Activated CD8-positive, alpha-beta memory T cell treated with anti-CD3 and anti-CD28 coated beads, Interleukin-2, amount 10 ng/mL, durations not matched to agents 7 days and 5 days (primary cell): ENCODE measurements at places on chromosomes 7 and 10. TPM values are rescaled to one million over a fixed set of nuclear protein-coding genes. Genes with fewer than 3 reads are reported as not detected.

The FBXO24 gene
- total RNA-seq: 0.80 TPM

The NRBF2 gene
- total RNA-seq: 20.3 TPM

The POP7 gene
- 43.6 TPM for total RNA-seq

The PRKAR2B gene
- total RNA-seq: 1.1 TPM

The RADIL gene
- total RNA-seq: 0.12 TPM

The FGFR2 gene
- not detected for total RNA-seq

DNA sequence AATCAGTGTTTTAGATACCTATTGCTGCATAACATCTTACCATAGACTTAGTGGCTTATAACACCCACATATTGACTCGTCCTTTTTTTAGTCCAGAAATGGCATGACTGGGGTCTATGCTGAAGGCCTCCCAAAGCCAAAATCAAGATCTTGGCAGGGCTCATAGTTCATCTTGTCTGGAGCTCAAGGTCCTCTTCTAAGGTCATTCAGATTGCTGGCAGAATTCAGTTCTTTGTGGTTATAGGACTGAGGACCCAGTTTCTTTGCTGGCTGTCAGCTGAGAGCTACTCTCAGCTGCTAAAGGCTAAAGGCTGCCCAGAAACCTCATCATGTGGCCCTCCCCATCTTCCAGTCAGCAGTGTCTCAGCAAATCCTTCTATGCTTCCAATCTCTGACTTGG is 165.5 kb downstream of the FAM107B start:
- no peak overlapping the region for H3K4me3 ChIP-seq
- H3K27me3 ChIP-seq: no peaks in the 10 kb centered on the region
- no peak overlapping the region for H3K27ac ChIP-seq
- peaks cover 10% of the 10 kb centered on the region for H3K36me3 ChIP-seq
- H3K4me1 ChIP-seq: peaks cover 30% of the 10 kb centered on the region

DNA sequence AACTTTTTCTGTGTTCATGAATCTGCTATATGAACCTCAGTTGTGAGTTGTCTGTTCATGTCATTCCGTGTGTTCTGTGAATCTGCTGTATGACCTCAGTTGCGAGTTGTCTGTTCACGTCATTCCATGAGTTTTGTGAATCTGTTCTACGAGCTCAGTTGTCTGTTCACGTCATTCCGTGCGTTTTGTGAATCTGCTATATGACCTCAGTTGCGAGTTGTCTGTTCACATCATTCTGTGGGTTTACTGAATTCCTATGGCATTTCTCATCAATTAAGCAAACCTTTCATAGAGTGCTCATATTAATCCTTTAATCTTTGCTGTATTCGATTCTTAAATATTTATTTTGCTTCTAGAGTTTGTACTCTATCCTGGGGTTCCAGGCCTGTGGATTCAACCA is 150.6 kb downstream of the DIP2C start:
- no peaks in the 10 kb centered on the region for H3K4me1 ChIP-seq
- H3K36me3 ChIP-seq: no peaks in the 10 kb centered on the region
- peaks cover 30% of the 10 kb centered on the region for H3K27me3 ChIP-seq
- no peak overlapping the region for H3K4me3 ChIP-seq
- no peak overlapping the region for H3K27ac ChIP-seq

- H3K27ac ChIP-seq: no peak overlapping the region
- no peak for DNase-seq
- peaks cover 4% of the 10 kb centered on the region for H3K4me1 ChIP-seq
Measured at GRCh38 chr7:148400101-148400500, 190.5 kb upstream of the C7orf33 start.

GRCh38 chr7:117065571-117066150 is 112.4 kb downstream of the ST7 start:
- H3K4me3 ChIP-seq: no peak overlapping the region
- H3K36me3 ChIP-seq: no peaks in the 10 kb centered on the region
- no peak for DNase-seq
- H3K4me1 ChIP-seq: peaks cover 4% of the 10 kb centered on the region
- no peaks in the 10 kb centered on the region for H3K27me3 ChIP-seq
- H3K27ac ChIP-seq: no peak overlapping the region

DNA sequence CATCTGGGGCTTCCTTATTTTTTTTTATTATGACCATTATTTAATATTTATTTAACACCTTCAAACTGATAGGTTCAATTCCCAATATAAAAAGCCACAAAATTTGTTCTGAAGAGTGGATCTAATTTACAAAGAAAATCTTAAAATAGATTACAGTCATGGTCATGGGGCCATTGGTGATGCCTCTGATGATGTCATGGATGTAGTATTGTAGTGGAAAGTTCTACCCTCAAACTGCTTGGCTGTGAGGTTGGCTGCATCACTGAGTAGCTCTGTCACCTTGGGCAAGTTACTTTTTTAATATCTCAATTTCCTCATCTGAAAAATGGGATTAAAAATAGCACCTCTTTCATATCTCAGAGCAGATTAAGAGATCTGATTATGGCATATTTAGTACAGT is 128.5 kb downstream of the DKK1 start:
- H3K36me3 ChIP-seq: no peaks in the 10 kb centered on the region
- H3K27me3 ChIP-seq: no peaks in the 10 kb centered on the region
- no peak overlapping the region for H3K4me3 ChIP-seq
- H3K27ac ChIP-seq: no peak overlapping the region
- no peaks in the 10 kb centered on the region for H3K4me1 ChIP-seq

DNA sequence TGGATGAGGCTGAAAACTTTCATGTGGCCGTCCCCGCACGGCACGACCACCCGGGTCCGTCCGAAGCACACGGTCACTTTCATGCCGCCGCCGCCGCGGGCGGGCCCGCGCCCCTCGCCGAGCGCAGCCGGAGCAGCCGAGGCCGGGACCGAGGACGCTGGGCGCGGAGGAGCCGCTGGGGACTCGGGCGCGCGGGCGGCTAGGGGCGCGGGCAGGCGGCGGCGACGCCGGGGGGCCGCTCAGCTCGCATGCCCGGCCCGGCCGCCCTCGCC is 247 bp downstream of the PARD3 start:
- H3K4me3 ChIP-seq: no peak overlapping the region
- H3K27me3 ChIP-seq: peaks cover 53% of the 10 kb centered on the region
- no peaks in the 10 kb centered on the region for H3K36me3 ChIP-seq
- peaks cover 6% of the 10 kb centered on the region for H3K4me1 ChIP-seq

DNA sequence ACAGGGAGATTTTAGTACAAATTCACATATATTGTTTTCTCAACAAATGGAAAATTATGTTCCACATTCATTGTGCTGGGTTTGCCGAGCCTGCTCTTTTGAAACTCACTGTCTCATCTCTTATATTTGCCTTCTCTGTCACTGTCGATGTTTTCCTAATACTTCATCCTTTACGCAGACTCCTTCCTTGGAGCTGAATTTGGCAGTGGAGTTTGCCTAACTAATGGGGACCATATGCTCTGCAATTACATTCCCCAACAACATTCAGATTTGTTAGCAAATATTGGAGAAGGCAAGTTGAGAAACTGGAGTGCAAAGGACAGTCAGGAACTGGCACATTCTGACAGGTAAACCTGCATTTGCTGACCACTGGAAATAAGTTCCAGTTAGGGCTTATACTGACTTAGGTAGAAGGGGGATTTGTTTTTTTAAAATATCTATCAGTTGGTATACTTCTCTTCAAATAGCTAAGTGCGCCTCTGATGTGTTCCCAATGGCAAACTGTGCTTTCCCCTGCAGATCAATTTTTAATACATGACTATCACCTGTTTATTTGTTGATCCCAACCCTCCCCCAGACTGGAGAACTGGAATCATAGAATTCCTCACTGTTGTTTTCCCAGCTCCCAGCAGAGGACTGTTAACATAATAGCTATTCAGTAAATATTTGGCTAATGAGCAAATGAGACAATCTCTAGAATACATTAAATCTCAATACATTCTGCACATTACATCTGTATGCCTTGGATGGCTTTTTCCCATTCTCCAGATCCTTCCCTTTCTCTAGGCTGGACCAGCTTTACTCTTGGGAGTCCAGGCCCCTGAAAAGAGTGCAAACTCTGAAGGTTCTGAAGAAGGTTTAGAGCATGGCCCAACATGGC is 769.3 kb downstream of the KCNMA1 start:
- no peak for DNase-seq
- H3K4me1 ChIP-seq: no peaks in the 10 kb centered on the region
- no peak overlapping the region for H3K4me3 ChIP-seq
- no peaks in the 10 kb centered on the region for H3K36me3 ChIP-seq
- no peak overlapping the region for H3K27ac ChIP-seq

DNA sequence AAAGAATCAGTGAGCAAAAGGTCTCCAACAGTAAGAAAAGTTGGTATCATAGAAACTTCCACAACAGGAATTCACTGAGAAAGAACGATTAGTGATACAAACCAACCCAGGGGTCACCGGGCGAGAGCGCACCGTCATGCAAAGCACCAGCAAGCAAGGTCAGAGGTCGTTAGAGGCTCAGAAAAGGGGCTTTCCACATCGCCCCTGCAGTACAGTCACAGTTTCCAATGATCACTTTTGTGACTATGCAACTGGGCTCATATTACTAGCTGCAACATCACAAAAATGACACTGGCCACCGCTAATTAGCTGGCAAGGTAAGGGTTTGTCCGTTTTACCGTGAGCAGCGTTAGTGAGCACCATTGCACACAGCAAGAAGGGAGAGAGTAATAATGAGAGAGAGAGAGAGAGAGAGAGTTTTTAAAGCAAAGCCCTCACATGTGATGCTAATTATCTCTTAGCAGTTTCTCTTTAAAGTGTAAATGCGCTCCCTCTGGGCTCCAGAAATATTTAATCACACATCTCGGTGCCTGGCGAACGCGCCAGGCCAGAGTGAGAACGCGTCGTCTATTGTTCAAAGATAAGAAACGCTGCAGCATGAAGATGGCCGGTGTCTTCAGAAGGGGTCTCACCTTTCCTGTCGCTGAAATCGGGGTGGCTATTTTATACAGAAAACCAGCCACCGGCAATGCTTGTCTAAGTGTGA is 237.5 kb downstream of the DNAJB6 start:
- peak overlapping the region; percentile 18 for H3K27ac ChIP-seq
- H3K36me3 ChIP-seq: peaks cover 8% of the 10 kb centered on the region
- H3K4me3 ChIP-seq: peak overlapping the region; percentile 2
- H3K27me3 ChIP-seq: peaks cover 40% of the 10 kb centered on the region
- no peak for DNase-seq
- H3K4me1 ChIP-seq: peaks cover 69% of the 10 kb centered on the region

GRCh38 chr7:82435769-82436168 is 7.8 kb downstream of the CACNA2D1 start:
- no peak overlapping the region for H3K4me3 ChIP-seq
- no peaks in the 10 kb centered on the region for H3K4me1 ChIP-seq
- no peaks in the 10 kb centered on the region for H3K36me3 ChIP-seq
- H3K27ac ChIP-seq: no peak overlapping the region

DNA sequence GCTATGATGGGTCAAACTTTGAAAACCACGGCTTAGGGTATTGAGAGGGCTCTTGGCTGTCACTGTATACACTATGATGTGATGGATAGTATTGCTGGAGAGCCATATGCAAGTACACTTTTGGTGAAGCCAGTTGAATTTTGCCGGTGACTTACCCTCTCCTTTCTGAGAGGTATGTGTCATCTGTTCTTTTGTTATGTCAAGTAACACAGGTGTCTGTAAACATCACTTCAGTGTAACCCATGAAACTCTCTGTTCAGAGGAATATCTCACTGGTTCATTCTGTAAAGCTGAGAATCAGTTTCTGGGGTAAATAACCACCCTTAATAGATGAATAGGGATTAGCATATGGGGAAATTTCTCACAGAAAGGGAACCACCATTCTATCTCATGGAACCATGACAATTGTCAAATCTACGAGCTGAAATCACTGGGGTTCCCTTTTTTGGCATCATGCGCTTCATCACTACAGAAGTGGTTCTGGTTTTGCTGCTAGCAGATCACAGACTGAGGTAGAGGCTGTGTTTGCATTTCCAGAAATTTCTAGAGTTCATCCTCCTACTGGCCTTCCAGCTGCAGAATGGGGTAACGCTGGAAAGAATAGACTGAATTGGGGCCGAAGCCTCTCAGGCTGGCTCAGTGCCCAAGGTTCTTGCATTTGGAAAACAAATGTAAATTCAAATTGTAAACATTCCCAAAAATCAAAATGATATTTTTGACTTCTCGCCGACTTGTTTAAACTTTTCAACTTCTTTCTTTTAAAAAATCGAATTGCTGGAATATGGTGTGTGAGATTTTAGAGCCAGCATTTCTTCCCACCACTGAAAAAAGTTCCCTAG is 83.3 kb upstream of the CREB5 start:
- no peak for DNase-seq
- no peak overlapping the region for H3K4me3 ChIP-seq
- H3K27ac ChIP-seq: no peak overlapping the region
- H3K4me1 ChIP-seq: peaks cover 15% of the 10 kb centered on the region
- peaks cover 12% of the 10 kb centered on the region for H3K27me3 ChIP-seq
- no peaks in the 10 kb centered on the region for H3K36me3 ChIP-seq

DNA sequence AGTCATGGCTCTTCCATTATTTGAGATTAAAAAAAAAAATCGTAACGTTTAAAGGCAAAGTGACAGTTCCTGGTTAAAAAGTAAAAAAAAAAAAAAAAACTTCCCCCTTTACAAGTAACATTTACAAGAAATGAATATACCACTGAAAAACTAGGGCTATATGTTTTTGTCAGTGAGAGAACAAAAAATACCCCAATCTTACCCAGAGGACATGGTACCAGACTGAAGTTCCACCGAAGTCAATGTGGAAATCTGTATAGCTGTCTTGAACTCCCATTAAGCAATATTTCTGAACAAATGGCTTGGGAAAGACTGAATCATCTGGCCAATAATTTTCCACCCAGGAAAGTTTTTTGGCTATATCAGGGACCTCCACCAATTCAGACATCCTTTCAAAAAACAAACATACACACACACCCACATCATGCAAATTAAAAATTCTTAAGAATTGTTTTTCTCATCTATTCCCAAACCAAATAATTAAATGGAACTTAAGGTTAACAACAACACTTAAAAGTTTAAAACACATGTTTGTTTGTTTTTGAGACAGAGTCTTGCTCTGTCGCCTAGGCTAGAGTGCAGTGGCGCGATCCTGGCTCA is 50.2 kb downstream of the KDM7A start:
- no peak overlapping the region for H3K4me3 ChIP-seq
- H3K27ac ChIP-seq: no peak overlapping the region
- H3K27me3 ChIP-seq: no peaks in the 10 kb centered on the region
- H3K36me3 ChIP-seq: peaks cover 34% of the 10 kb centered on the region
- no peak for DNase-seq

DNA sequence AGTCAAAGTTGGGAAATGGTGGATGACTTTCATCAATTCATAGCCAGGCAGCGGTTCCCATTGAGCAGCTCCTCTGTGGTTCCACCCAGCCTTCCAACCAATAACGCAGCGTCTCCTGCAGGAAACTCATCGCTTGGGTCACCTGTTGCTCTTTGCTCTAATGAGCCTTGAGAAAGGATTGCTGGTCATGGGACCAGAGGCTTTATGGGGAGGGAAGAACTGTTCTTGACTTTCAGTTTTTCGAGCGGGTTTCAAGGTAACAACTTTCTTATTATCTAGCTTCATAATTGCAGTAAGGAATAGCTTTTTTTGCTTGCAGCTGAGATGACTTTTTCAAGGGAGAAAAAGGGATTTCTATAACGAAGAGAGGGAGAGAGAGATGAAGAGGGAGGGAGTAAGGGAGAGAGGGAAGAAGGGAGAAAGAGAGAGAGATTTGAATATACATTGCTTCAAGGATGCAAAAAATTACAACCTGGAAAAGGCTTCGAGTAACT is 405 bp upstream of the ENTPD1 start:
- DNase-seq: peak; percentile 74
- peaks cover 5% of the 10 kb centered on the region for H3K27me3 ChIP-seq
- peak overlapping the region; percentile 95 for H3K27ac ChIP-seq
- peaks cover 53% of the 10 kb centered on the region for H3K4me1 ChIP-seq
